ENCODE measurements at places on chromosomes 16 and 17.

DNA sequence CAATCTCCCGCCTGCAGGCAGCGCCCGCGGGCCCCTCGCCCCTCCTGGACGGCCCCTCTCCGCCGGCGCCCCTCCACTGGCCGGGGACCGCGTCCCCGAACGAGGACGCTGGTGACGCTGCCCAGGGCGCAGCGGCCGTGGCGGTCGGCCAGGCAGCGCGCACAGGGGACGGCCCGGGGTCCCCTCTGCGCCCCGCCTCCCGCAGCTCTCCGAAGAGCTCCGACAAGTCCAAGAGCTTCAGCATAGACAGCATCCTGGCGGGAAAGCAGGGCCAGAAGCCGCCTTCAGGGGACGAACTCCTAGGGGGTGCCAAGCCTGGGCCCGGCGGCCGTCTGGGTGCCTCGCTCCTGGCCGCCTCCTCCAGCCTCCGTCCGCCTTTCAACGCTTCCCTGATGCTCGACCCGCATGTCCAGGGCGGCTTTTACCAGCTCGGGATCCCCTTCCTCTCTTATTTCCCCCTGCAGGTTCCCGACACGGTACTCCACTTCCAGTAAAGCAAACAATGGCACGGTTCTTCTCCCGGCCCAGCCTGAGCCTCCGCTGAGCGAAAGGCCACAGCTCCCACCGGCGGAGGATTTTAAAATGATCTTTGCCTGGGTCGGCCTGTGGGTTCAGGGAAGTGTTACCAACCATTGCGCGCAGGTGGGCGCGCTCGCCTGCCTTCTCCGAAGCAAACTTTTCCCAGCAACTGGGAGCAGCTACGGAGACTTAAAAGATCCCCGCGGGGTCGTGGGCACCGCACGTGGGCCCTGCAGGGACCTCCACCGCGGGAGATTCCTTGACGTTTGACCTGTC, 1.1 kb downstream of the FOXL1 start:
- no peak for DNase-seq

- no peak for DNase-seq
Observed at GRCh38 chr17:38864636-38865398, 5.0 kb upstream of the LASP1 start.

- DNase-seq = no peak
Observed at GRCh38 chr17:16121915-16122314, 93.4 kb downstream of the NCOR1 start.

- DNase-seq = no peak
Observed at GRCh38 chr16:48217708-48218107, 26.4 kb upstream of the LONP2 start.

DNA sequence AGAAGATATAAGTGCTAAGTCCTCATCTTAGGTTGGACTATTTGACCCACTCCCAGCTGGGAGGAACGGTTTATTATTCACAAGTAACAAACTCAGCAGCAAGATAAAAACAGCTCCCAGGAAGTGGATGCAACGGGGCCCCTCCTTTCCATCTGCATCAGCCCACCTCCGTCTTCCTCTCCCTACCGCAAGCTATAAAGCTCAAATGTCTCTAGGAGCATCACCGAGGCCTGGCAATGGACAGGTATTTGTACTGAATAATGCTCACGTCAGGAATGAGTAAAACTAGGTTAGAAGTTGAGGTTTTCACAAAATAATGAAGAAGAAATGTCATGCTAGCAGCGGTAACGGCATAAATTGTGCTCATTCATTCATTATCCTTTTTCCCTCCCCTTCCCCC, 408.7 kb upstream of the PSMD7 start:
- DNase-seq = no peak

DNA sequence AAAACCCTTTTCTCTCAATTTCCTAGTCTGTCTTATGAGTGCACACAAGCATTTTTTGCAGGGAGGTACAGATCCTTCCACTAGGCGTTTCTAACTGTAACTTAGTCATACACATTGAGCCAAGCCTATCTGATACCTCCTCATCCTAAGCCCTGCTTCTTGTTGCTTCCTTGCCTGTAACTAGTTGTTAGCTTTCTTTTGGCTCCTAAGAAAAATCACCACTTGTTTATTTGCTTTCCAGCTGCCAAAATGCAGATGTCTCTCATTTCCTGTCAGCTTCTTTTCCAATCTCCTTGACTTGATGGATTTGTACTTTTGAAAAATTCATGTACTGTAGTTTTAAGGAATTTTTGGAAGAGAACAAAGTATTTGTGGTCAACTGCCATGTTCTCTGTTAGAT, 73.7 kb downstream of the TNRC6C start:
- no peak for DNase-seq

GRCh38 chr17:75646638-75646992, 13.4 kb downstream of the SMIM5 start:
- DNase-seq = no peak

DNA sequence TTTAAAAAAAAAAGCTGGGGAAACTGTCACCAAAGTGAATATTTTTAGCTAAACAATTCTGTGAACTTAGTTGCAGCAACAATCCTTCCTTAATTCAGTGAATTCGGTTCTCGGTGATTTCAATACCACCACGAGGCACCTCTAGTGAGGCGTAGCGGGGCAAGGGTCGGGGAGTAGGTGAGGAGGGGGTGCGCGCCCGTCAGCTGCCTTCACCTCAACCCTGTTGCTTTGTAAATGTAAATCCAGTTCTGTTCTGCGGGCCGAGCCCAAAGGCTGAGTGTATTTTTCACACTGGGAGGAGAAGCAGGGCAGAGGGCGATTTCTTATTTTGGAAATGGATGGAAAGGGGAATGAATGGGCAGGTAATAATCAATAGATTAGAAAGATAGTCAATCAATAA, 17.4 kb downstream of the SALL1 start:
- DNase-seq = no peak

GRCh38 chr17:38504216-38504615, 76.0 kb downstream of the ARHGAP23 start:
- DNase-seq = no peak

DNA sequence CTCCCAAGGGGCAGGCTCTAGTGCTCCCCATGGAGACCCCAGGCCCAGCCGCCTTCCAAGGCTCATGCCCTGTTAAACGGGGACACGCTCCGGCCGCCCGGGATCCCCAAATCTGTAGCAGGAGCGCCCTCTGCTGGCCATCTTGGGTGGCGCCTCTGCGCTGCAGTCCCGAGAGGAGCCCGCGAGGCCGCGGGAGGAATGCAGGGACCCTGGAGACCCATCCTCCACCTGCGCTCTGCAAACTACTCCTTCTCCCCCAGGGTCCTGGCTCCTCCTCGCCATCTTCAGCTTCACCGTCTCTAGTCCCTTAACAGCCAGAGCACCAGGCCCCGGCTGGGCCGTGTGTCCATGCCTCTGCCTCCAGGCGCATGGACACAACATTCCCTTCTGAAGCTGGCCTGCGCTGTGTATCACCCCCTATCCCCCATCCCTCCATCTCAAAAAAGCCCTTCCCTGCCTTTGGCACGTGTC, 23.6 kb upstream of the KRT17 start:
- DNase-seq = peak; percentile 88

Data from CD8-positive, alpha-beta memory T cell (primary cell).